Suppressor macrophage treated with lipopolysaccharide for 4 hours (primary cell): ENCODE measurements at places on chromosomes 1 and 21.

DNA sequence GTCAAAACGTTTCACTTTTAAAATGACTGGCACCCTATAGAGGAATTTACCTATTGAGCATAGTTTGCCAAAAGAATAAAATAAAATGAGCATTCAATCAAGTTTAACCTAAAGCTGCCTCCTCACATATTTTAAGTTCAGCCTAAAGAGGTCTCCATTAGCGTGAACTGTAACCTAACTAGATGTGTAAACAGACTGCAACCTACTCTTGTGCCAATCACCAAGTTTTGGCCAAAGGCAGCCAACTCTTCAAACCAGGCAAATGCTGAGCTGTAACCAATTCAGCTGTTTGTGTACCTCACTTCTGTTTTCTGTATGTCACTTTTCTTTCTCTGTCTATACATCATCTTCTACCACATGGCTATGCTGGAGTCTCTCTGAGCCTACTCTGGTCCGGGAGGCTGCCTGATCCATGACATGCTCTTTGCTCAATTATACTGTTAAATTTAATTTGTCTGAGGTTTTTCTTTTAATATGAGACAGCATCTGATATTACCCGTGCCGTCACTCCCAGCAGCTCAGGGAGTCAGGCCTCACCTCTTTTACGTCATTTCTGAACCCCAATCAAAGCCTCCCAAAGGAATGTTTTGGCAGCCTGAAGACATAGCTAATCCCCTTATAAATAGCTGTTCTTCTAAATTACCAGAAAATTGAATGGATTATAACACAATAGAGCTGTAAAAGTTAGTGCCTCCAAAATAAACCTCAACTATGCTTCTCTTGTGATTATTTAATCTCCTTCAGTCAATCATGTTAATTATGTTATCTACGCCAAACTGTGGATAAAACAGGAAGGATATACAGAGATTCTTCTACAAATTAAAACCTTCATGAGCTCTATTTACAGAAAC lies 81.0 kb upstream of the NR5A2 start:
- no peak for DNase-seq

DNA sequence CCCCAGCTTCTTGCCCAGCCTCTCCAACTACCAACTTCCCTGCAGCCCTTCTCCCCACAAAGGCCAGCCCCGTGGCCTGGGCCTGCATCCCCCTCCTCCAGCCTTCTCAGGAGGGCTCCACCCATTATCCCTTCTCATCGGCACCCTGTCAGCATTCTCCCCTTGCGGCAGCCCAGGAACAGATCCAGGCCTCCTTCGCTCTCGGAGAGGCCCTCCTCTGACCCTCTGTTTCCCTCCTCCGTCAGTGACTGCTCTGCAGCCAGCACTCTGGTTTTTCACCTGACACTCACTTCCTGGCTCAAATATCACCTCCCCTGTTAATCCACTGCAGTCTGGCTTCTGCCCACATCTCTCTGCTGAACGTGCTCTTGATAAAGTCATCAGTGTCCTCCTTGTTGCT lies 17.5 kb downstream of the ADGRB2 start:
- no peak for DNase-seq

- no peak for DNase-seq
Observed at GRCh38 chr1:34127006-34128000, 37.7 kb downstream of the CSMD2 start.

DNA sequence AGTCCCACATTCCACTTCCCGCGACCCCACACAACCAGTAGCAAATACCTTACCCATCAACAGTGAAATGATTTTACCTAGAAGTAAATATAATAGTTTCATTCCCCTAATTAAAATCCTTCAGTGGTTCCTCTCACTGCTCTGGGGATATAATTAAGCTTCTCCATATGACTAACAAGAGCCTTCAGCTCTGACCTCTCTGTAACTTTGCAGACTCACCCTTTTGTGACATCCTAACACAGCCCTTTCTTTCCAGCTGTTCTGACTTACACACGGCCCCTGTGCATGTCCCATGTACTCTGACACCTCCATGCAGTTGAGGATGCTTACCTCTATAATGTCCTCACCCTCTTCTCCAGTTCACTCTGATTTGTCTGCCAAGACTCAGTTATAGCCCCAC lies 137.3 kb upstream of the SPAG17 start:
- DNase-seq = no peak

DNA sequence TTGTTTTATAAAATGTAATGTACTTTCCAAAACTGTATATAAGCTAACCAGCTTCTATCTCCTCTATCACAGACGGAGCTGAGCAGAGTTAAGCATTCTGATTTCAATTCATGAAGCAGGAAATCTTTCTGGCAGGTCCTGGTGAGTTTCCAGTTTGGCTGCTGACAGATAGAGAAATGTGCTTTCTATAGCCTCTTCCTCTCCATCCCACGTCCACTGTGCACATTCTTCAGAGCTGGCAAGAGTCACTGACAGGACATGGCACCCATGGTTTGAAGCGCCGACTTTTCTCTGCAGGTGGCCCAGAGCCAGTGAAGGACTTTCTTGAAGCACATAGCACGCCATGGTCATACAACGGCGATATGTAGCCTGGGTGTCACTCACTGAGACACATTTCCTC lies 52.3 kb upstream of the POU2F1 start:
- no peak for DNase-seq

DNA sequence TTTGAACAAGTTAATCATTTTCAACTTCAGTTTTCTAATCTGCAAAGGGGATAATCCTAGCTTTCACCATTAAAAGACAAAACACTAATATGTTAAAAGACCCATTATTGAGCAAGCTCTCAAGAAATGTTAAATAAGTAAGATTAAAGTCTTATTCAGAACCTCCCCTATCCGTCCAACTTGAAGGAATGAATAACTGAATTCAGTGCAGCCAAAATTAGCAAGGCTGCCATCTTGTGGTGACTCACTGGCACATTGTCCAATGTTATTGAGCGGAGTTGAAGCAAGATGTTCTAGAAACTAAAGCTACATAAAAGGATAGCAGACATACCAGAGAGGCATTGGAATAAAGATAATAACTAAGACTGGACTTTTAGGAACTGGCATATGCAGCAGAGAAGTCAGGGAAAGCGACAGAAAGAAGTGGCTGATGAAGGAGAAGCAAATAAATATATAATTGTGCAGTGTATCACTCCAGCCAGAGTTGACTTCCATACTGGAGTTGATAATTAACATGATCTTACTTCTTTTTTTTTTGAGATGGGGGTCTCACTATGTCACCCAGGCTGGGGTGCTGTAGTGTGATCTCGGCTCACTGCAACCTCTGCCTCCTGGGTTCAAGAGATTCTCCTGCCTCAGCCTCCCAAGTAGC lies 8.2 kb upstream of the CAP1 start:
- DNase-seq = peak; percentile 69

DNA sequence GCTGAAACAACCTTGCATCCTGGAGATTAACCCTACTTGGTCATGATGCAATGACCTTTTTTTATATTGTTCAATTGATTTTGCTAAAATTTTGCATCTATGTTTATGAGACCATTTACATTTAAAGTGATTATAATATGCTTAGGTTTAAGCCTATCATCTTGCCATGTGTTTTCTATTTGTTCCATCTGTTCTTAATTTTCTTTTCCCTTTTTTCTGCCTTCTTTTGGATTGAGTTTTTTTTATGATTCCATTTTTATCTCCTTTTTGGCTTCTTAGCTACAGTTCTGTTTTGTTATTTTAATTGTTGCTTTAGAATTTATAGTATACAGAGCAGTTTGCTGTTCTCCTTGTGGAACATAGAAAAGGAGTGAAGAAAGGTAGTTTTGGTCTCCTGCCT lies 385.1 kb upstream of the USP24 start:
- DNase-seq = no peak

- peak; percentile 25 for DNase-seq
Observed at GRCh38 chr1:20080441-20081352, 10.7 kb downstream of the PLA2G5 start.

DNA sequence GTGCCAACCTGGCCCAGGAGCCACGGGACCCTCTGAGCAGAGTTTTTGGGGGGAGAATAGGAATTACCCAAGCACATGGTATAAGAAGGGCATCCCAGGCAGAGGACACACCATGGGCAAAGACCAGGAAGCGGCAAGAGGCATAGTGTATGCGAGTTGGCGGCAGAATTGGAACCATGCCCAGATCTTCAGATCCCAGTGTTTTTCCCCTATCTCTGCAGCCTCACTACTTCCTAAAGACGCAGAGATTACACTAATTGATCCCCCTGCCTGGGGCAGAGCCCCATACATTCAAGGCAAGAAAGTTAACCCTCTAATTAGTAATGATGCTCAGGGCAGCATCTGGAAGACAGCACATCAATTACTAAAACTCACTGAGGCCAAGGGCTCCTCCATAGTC lies 48.2 kb downstream of the SYT2 start:
- no peak for DNase-seq

- no peak for DNase-seq
Observed at GRCh38 chr1:36728846-36729245, 246.1 kb upstream of the CSF3R start.

DNA sequence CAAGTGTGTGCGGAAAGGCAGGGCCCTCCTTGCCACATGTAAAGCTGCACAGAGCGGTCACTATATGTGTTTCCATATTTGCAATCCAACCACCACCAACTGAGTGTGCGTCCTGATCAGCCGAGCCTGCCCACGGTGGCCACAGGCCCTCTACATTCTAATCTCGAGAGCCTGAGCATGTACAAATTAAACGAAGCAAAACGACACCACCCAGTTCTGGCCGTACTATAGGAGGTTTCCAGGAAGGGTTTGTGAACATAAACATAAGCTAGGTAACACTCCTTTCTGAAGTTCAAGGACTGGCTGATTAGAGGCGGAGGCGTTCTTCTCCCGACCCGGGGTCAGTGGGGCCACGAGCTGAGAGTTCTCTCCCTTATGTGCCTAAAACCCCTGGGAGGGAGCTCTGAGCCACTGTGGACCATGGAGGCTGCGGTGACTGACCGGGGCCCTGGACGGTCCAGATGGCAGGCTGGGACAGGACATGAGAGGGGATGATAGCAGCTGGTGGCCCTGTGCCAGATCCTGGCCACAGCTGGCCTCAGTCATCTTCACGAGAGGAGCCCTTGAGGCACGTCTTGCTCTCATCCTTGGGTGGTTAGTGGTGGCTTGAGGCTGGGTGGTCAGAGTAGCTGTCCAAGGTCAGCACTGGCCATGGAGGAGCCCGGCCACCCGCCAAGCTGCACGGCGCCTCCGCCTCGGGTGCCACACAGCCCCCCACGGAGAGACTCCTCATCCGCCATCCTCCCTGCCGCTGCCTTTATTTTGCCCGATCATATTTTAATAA lies 39.1 kb upstream of the TRAPPC10 start:
- DNase-seq = no peak

- no peak for DNase-seq
Observed at GRCh38 chr1:16167331-16168143, 11.7 kb upstream of the EPHA2 start.

DNA sequence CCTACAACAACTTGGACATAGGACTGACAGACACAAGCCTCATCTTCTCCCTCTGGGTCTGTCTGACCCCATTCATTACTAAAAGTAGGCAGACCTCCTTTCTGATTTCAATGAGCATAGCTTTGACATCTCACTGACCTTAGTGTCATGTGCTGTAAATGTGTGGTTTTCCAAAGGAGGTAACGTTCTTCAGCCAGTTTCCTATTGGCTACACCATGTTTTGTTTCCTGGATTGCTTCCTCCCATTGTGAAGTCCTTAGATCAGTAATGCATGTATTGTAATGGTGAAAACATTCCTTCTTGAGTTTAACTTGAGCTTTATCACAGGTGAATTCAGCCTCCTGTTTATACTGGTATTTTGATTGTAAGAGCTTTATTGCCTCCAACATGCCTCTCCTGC lies 20.6 kb downstream of the STXBP3 start:
- DNase-seq = no peak

DNA sequence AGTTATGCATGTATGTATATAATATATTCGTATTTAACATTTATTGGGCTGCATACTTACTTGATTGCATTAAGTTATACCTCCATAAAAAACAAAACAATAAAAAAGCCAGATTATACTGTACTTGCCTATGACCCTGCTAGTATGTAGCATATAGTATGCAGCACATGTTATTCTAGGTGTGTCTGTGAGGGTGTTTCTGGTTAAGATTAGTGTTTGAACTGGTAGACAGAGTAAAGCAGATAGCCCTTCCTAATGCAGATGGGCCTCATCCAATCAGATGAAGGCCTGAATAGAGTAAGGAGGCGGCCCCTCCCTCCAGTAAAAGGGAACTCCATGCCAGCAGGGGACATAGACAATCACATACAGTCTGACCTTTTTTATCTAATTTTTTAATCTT lies 323.3 kb upstream of the USP24 start:
- no peak for DNase-seq
